Activated T-cell treated with anti-CD3 and anti-CD28 coated beads, Interleukin-2, amount 50 U/mL, for 72 hours (primary cell): ENCODE measurements at places on chromosomes 13 and 19. TPM values are rescaled to one million over a fixed set of nuclear protein-coding genes. Genes with fewer than 3 reads are reported as not detected.

The IGFLR1 gene
- total RNA-seq, result 274 TPM

The C2CD4C gene
- total RNA-seq, result 0.77 TPM

The KIR2DL4 gene
- 0.60 TPM for total RNA-seq

The SIGLEC6 gene
- total RNA-seq, result not detected

The PINLYP gene
- 18.1 TPM for total RNA-seq

The ZNF69 gene
- 2.6 TPM for total RNA-seq

The LENG9 gene
- 3.1 TPM for total RNA-seq

The ZNF616 gene
- total RNA-seq, result 12.1 TPM

The ZNF8 gene
- 5.6 TPM for total RNA-seq

GRCh38 chr19:8239528-8240273 is 30.5 kb downstream of the CERS4 start:
- DNase-seq, result no peak

DNA sequence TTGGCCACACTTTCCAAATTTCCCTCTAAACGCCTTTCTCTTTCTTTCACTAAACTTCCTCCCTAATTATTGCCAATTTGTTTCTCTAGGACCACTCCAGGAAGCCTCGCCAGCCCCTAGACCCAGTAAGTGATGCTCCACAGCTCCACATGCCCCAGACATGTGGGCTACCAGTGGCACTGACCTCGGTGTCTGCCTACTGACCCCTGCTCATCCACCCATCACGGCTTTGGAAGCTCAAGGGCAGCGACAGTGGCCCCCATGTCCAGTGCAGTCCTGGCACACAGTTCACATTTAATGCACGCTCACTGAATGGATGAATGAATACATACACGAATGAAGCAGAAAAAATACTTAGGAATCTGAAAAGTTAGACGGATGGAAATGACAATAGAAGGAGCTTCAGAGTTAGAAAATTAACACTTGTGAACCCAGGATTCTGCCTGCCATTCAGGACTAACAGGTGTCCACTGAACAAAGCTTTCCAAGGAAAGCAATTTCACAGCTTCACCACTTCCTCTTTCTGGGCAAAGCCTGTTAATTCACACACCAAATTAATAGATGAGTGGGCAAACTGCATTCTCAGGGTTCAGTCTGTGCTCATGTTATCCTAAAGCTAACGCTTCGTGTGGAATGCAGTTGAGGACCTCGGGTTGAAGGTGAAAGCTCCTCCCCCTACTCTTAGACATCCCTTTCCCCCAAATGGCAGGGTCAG is 50.9 kb downstream of the CCDC70 start:
- DNase-seq, result no peak

GRCh38 chr13:48578516-48579164 is 45.8 kb upstream of the RCBTB2 start:
- DNase-seq, result no peak

GRCh38 chr13:72774019-72774418 is 7.7 kb downstream of the DIS3 start:
- no peak for DNase-seq

GRCh38 chr13:50370303-50370950 is 355.2 kb downstream of the KCNRG start:
- no peak for DNase-seq

DNA sequence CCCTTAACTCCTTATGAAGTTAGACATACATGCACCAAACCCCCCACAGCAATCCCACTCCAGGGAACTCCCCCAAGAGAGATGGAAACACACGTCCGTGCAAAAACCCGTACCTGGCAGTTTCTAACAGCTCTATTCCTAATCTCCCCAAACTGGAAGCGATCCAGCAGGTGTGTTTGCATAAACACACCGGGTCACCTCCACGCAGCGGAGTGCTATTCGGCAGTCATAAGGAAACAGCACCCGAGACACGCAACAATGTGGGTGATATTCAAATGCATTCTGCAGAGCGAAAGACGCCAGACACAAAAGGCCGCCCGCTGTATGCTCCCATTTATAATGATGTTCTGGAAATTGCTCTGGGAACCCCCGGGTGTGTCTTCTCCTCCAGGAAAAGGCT is 6.8 kb upstream of the ZNRF4 start:
- no peak for DNase-seq

DNA sequence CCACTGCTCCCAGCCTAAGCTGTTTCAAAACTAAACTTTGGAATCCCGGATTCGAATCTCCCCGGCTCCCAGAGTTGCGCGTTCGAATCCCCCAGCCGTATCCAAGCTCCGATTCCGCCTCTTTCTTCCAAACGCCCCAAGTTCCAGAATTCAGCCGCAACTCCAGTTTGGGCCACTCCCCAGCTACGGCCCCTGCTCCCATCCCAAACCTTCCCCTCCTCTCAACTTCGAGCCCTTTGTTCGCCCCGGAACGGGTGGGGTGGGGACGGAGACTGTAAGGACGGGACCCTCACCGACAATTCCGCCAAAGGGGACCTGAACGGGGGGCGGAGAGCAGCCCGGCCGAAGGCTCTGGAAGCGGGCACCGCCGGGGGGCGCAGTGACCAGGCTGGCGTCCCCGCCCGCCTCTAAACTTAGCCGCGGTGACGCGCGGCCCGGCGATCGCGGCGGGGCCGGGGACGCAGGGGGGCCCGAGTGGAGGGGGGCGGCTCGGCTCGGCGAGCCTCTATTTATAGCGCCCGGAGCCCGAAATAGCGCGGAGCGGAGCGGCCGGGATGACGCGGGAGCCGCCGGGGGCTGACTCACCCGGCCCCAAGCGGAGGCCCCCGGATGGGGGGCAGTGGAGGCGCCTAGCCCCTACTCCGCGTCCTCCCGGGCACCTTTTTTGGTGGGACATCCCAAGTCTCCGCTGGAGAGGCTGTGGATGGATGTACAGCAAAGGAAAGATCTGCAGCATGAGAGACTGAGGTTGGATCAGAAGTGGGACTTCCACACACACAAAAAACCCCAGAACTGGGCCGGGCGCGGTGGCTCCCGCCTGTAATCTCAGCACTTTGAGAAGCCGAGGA is 4.9 kb upstream of the ERCC1 start:
- DNase-seq, result peak; percentile 45

DNA sequence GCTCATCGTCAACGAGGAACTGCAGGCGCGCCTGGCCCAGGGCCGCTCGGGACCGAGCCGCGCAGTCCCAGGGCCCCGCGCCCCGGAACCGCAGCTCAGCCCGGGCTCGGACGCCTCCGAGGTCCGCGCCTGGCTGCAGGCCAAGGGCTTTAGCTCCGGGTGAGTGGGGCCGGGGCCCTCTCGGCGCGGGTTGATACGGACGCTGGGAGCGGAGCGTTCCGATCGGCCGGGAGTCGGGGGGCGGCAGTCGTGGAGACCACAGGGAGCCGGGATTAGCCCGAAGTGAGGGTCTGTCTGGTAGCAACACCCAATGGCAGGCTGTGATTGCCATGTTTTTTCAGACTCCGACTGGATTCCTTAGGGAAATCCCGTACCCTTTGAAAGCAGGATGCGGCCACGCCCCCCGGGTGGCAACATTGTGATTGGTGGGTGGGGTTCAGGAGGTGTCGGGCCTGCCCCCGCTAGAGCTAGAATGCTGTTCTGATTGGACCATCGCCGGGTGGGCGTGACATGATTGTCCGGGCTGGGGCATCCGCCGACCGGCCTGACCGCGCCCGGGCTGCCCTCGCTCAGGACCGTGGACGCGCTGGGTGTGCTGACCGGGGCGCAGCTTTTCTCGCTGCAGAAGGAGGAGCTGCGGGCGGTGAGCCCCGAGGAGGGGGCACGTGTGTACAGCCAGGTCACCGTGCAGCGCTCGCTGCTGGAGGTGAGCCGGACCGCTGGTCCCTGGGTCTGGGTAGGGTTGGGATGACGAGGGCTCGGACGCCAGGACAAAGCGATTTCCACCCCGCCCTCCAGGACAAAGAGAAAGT is 11.3 kb downstream of the EPS8L1 start:
- DNase-seq, result peak; percentile 64

GRCh38 chr19:35117799-35118198 is 2.2 kb downstream of the FXYD3 start:
- DNase-seq, result no peak

DNA sequence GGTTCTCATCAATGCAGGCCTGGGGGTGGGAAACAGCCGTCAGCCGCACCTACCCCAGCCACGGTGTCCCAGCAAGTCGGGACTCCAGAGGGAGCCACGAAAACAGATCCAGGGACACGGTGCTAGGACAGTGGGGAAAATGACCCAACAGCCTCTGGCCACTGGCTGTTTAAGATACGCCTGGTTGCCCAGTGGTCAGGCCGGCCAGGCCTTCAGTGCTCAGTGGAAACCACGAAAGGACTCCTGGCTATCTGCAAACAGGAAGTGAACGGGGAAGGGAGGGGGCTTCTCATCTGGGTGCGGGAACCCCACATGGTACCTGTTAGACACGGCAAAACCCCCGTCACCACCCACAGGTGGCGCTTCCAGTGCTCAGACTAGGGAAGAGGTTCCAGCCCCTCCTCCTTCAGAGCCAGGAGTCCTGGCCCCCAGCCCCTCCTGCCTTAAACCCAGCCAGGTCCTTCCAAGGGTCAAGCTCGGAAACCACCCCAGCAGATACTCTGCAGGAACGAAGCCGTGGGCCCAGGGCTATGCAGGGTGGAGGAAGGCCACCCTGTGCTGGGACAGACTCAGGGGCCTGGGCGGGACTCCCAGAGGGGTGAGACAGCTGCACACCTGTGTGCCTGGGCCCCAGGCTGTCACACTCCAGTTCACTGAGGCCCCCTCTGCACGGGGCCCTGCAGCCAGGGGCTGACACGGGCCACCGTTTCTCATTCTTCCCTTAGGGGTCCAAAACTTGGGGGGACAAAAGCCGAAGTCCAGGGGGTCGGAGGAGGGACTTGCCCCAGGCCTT is 4.5 kb downstream of the PPP1R12C start:
- DNase-seq, result no peak

GRCh38 chr19:3538965-3539755 is at the start of gene TEKTIP1:
Gene TEKTIP1 (plus strand): TSS chr19:3539174. CDS start chr19:3539178, 4 bp downstream.
- DNase-seq, result no peak

GRCh38 chr19:33221638-33222037 is 4.0 kb downstream of the SLC7A10 start:
- DNase-seq, result no peak

DNA sequence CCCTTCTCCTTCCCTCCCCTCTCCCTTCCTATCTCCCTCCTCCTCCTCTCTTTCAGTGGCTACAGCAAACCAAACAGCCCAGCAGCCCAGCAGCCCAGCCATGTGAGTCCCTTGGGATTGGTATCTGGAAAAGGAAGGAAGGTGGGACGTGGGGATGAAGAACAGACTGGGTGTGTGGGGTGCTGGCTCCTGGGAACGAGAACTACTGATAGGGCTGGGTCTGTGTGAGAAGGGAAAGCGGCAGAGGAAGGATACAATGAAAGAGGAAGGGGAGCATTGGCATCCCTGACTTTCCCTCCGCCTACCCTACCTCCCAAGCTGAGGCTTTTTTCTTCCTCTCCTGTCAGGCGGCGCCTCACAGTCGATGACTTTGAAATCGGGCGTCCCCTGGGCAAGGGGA is 863 bp downstream of the AURKC start:
- DNase-seq, result no peak

DNA sequence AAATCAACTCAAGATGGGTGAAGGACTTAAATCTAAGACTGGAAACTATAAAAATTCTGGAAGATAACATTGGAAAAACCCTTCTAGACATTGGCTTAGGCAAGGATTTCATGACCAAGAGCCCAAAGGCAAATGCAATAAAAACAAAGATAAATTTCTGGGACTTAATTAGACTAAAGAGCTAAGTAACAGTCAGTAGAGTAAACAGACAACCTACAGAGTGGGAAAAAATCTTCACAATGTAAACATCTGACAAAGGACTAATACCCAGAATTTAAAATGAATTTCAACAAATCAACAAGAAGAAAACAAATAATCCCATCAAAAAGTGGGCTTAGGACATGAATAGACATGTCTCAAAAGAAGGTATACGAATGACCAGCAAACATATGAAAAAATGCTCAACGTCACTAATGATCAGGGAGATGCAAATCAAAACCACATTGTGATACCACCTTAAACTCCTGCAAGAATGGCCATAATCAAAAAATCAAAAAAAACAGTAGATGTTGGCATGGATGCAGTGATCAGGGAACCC is 6.3 kb upstream of the RFX1 start:
- no peak for DNase-seq

GRCh38 chr13:111267784-111268183 is 52.7 kb upstream of the TEX29 start:
- DNase-seq, result no peak

DNA sequence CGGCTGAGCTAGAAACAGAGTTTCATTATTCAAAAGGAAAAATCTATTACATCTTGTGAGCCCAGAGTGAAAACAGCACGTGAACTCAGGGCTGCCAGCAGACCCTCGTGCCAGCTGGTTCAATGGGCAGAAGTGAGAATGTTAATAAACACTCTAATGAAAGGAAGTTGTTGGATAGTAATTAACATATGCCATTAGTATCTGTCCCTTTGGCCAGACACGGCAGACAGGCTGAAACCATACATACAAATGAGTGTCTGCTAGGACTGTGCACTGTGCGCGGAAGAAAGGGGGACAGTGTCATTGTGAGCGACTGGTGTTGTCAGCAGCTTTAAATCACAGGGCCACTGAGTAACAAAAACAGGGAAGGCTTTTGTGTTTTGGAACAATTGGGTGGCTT is 121.9 kb upstream of the TSC22D1 start:
- no peak for DNase-seq

GRCh38 chr19:38634757-38635482 is 12.5 kb upstream of the ACTN4 start:
- peak; percentile 72 for DNase-seq

- no peak for DNase-seq
Observed at GRCh38 chr13:111572956-111573761, 252.7 kb downstream of the TEX29 start.

- no peak for DNase-seq
Observed at GRCh38 chr13:61410669-61411297, 4.9 kb downstream of the PCDH20 start.

DNA sequence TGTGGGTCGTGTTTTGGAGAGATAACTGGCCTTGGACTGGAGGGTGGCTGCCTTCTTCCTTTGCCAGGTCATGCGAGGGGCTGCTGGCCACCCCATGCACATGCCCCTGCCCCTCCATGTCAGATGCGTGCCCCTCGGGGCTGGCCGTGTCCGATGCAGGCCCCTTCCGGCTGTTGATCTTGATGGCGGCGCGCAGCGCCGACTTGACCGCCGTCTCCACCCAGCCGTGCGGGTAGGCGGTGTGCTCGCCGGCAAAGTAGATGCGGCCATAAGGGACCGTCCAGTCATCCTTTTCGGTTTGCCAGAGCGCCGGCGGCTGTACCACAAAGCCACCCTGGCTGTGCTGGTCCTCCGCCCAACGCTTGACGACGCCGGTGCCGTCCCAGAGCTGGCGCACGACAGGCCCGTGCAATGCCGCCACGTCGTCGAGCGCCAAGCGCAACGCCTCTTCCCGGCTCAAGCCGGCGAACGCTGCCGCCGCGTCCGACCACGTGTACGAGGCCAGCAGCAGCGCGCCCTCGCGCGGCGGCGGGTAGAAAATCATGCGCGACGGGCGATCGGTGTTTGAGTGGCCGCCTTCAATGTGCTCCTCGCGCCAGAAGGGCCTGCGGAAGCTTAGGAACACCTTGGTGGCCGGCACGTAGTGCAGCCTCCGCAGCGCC is 6.9 kb downstream of the IL4I1 start:
- DNase-seq, result peak; percentile 86

DNA sequence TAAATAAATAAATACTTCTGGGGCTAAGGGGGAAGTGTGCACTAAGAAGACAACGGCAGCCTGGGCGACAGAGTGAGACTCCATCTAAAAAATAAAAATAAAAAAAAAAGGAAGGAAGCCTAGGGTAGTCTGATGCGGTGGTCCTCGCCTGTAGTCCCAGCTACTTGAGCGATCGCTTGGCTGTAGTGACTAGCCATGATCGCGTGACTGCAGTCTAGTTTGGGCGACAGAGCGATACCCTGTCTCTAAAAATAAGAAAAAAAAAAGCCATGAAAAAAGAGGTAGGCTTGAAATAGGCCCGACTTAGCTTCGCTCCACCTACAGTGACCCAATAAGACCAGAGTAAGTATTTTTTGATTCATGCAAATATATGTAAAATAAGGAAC is 661 bp upstream of the BABAM1 start:
- no peak for DNase-seq
